ENCODE measurements at places on chromosomes 7 and 10. TPM values are rescaled to one million over a fixed set of nuclear protein-coding genes. Genes with fewer than 3 reads are reported as not detected.

DNA sequence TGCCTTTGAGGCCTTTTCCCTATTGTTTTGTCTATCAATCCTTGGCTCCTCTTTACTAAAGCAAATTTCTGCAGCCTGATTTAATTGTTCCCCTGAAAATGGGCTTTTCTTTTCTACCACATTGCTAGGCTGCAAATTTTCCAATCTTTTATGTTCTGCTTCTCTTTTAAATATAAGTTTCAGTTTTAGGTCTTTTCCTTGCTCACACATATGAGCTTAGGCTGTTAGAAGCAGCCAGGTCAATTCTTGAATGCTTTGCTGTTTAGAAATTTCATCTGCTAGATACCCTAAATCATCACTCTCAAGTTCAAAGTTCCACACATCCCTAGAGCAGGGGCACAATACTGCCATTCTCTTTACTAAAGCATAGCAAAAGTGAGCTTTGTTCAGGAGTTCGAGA lies 159.6 kb downstream of the ARL4A start:
- DNase-seq = no peak

- DNase-seq = no peak
Observed at GRCh38 chr10:5490032-5490431, 9.3 kb downstream of the CALML5 start.

The SEM1 gene
- 24.9 TPM for total RNA-seq

The AOAH gene
- total RNA-seq = 2.6 TPM

The FAM3C gene
- 10.6 TPM for total RNA-seq

DNA sequence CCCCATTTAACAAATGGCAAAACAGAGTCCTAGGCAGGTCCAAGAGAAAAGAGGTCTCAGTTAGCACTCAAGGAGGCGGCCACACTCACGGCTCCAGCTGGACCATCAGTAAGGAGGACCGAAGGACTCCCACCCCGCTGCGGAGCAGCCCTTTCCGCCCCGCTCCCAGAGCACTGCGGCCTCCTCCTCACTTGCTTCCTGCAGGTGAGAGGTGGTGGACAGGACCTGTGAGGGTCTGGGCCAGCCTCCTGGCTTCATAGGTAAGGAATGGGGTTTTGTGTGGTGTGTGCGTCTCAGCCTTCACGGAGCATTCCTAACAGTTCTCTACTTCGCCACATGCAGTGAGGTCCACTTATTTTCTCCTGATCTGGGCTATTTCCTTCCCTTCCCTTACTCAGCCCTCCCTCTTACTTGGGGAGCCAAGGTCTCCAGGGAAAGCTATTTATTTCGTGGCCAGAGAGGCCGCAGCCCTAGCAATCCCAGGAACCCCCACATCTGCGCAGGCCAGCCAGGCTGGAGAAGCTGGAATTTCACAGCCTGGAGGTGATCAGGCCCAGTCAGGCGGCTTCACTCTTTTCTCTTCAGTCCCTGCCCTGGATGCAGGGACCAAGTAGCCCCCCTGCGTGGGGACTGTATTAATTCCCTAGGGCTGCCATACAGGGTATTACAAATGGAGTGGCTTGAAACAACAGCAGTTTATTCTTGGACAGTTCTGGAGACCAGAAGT lies 45.9 kb downstream of the ZNF783 start:
- DNase-seq = no peak

The WDFY4 gene
- total RNA-seq = 10.1 TPM

The HOXA7 gene
- not detected for total RNA-seq

The TRIL gene
- total RNA-seq = not detected

- DNase-seq = no peak
Observed at GRCh38 chr10:112917681-112918080, 32.4 kb upstream of the TCF7L2 start.

- DNase-seq = no peak
Observed at GRCh38 chr10:43976292-43976691, 327.6 kb upstream of the ZNF32 start.

- no peak for DNase-seq
Observed at GRCh38 chr10:43205681-43206390, 61.0 kb downstream of the RASGEF1A start.

DNA sequence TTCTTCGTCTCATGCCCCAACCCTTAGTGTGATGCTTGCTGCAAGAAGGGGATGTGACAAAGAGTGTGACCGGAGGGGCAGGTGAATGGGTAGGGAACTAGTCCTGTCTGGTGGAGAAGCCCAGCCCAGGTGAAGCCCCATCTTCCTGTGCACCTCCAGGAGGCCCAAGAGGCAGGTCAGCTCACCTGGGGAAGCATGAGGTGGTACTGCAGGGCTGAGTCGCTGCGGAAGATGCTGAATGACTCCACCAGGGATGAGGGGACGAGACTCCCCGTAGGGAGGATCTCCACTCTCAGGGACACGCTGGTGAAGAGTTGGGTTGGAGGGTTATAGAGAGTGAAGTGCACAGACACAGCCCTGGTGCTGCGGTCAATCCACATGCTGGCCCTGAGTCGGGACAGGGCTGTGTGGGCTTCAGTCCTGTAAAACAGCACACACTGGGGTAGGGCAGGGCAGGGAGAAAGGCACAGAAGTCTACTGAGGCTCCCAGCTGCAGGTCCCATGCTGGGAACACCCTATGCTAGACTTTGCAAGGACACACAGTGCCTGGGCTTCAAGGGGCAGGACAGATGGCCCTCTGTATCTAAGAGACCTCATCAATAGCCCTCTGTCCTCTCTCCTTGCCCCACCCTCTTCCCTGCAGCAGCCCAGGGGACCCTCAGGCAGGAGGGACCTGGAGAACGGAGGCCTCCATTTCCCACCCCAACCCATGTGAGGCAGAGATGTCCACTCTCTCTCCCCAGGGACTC lies 136.5 kb downstream of the PKD1L1 start:
- DNase-seq = no peak

GRCh38 chr10:58546722-58547445 lies 34.2 kb downstream of the BICC1 start:
- no peak for DNase-seq

The PON3 gene
- not detected for total RNA-seq

DNA sequence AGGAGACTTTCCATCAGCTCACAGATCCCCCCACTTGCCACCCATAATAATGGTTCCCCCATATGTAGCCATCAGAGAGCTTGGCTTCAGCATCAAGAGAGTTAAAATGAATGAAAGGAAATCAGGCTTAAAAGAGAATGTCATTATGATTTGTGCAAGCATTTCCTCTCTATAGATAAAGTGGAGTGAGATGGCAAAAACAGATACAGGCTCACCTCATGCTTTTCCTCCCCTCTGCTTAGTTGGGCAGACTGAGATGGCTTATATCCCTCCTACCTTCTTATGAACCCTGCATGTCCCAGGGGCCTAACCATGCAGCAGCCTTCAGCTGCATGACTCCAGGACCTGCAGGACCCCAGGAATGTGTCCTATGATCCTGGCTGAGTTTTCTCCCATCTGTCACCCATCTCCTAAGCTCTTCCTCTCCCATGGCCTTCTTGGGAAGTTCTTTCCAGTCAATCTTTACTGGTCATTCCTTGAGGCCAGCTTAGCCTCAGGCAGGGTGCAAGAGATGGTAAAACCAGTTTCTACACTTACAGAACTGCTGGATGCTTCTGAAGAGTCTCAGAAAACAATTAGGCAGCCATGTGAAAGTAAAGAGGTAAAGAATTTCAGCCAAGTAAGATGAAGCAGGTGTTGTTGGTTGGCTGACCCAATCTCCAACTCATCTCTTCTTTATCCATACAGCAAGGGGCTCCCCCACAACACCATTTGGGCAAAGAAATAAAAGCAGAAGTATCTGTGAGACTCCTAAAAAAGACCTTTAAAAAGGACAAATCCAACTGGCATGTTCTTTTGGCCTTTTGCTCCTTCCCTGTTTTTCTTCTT lies 159.7 kb downstream of the RTKN2 start:
- no peak for DNase-seq

- no peak for DNase-seq
Observed at GRCh38 chr10:123642293-123642692, 23.9 kb upstream of the GPR26 start.

DNA sequence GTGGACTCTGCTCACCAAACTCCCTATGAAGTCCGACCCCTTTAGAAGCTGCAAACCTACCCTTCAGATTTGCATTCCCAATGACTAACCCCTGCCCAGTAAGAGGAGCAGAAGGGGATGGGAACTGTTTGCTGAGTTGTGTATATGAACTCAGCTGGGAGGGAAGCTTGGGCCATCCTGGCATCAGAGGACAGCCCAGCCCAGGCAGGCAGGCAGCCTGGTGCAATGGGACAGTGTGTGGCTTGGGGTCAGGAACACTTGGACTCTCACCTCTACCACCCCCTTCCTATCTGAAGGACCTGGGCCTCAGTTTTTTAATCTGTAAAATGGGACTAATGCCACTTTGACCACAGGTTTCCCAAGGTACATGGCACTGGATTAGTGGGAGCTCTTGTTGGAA lies 147.4 kb upstream of the GPR26 start:
- no peak for DNase-seq

The CDH23 gene
- 9.0 TPM for total RNA-seq

DNA sequence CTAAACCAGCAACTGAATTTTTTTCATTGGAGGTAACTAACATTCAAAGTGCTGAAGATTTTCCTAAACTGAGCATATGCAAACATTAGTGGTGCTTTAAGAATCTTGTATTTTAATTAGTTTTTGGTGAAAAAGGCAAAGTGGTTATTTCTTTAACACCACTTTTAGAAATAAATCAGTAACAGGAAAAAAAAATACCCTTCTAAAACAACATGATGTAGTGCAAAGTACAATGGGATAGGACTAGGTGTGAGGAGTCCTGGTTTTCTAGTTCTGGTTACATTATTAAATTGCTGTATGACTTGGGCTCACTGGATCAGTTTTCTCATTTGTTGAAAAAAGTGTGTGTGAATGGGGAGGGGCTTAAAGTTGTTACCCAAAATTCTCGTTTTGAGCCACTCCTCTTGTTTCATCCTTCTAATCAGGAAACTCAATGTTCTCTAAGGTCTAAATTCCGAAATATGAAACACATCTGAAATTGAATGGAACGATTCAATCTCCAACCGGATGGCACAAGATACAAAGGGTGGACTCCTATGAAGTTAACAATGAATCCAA lies 1.8 kb downstream of the WASL start:
- DNase-seq = no peak

DNA sequence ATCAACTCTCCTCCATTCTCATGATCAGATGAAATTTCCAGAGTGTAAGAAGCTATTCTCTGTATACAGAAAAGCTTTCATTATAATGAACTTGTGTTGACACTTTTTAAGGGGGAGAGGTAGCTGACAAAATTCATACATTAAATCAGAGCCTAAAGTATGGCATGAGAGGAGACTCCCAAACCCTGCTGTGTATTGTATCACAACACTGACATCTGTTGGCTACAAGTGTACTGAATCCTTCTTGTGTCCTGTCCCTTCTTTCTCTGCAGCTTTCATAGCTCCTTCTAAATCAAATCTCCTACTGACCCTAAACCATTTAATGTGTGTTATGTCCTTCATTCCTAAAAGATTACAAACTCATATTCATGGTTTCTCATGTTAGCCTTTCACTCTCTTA lies 70.9 kb downstream of the GCC1 start:
- DNase-seq = no peak

The CD36 gene
- 8.7 TPM for total RNA-seq

The PCGF6 gene
- 4.6 TPM for total RNA-seq

- DNase-seq = no peak
Observed at GRCh38 chr7:4010061-4010605, 672.0 kb upstream of the FOXK1 start.

The MAD1L1 gene
- total RNA-seq = 81.3 TPM

GRCh38 chr7:112092709-112093395 lies 113.3 kb downstream of the DOCK4 start:
- DNase-seq = no peak

GRCh38 chr10:7626283-7626682 lies 40.5 kb downstream of the ITIH5 start:
- DNase-seq = no peak

- no peak for DNase-seq
Observed at GRCh38 chr7:144787127-144787526, 48.7 kb downstream of the TPK1 start.

DNA sequence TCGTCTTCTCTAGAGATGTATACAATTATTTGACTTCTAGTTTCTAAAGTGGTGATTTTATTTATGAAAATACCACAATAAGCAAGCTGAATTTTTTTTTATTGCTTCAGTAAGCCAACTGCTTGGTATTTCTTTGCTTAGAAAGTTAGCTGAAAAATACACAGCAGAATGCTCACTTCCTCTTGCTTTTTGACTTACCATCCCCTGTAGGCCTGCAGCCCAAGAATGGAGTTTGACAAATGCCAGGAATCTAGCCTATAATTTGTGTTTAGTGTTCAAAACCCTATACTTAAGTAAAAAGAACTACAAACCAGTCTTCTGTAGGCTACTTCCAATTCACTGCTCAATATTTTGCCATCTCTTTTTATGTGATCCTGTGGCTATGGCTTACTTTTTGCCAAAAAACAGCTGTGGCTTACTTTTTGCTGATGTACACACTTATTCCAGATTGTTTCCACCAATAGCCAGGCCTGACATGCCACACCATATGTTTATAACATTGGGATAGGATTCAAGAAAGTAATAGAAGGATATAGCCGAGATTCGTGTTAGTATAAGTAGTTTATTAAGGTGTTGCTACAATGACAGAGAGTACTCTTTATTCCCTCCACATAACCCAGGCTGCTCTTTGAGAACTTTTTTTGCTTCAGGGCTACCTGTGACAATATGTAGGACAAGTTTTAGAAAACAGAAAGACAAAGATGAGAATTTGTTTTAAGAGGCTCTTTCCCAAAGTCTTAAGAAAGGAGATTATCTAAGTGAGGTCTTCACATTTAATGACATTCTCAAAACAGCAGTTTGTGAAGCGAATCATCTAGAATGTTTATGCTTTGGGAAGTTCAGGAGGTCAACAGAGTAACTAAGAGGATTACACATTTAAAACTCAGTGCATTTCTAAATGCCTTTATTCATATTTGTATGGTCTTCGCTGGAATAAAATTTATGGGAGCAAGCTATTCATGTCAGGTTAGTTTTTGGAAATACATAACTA lies 263.9 kb upstream of the FZD1 start:
- no peak for DNase-seq

DNA sequence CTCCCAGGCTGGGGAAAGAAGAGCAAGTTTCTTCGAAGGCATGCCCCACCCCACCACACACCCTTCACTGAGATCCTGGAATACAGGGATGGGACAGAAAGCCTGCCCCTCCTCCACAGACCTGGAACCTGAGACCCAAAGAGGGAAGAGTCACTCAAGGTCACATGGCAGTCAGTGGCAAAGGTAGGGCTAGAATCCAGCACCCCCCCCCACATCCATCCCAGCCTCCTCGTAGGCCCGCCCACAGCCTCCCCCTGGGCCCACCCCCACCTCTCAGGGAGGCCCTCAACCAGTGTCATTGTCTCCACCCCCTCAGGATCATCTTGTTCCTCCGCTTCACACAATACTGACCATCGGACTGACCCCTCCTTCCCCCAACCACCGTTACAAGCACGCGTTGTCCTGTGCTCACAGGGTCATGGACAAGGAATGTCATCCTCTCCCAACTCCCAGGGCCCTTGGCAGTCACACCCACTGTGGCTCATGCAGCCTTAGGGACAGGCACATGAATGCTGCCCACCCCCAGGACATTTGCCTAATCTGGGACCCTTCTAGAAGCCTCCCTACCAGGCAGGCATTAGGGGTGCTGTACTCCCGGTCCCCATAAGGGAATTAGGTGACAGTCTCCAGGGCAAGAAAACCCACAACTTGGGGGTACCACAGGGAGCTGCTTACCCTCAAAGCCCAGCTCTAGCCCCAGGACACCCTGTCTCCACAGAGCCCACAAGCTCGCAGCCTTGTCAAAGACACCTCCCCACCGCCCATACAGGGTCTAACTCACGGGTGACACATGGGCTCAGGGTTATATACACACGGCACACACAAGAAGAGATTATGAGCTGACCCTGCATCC lies 1.4 kb downstream of the KCNH2 start:
- no peak for DNase-seq

The ACBD7 gene
- 0.77 TPM for total RNA-seq

The FAM204A gene
- total RNA-seq = 62.0 TPM

The VTI1A gene
- 58.8 TPM for total RNA-seq

Data from T-helper 17 cell (primary cell).